ENCODE measurements at places on chromosomes 6 and 20. TPM values are rescaled to one million over a fixed set of nuclear protein-coding genes. Genes with fewer than 3 reads are reported as not detected.

DNA sequence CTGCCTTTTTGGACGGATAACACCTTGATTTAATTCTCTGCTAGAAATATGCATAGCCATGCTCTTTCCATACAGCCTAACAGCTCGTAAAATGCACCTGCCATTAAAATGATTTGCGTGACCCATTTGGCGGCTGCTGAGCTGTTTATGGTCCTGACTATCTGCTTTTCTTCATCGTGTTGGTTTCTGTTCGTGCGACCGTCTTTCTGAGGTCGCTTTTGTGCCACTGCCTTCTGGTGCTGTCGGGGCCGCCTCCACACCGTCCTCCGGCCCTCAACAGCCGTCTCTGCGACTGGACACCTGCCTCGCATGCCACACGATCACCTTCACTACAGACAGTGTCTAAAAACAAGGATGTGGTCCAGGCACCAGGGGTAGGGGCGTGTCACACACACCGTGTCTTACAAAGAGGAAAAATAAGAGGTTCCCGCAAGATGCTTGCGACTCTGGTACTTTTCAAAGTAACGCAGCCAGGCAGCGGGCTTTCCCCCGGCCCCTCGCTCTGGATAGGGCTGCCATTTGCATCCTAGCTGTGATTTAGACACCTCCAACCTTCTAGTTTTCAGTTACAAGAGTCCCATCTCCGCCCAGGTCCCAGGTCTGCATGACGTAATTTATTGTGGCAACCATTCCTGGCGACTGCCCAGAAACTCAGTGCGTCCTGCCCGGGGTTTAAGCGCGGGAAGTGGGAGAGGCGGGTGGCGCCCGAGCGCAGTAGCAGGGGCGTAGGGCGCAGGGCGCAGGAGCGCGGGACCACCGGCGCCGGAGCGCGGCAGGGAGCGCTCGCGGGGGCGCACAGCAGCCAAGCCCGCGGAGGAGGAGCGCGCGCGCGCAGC is at the start of gene STMND1:
STMND1 (plus strand) TSS at position 629 of the 836 bp plus-strand sequence. CDS start 208 bp downstream, outside the sequence.
- peak within 1 kb of the TSS; percentile 32 for H3K4me3 ChIP-seq
- H3K27ac ChIP-seq = no peak within 1 kb of the TSS
- no peaks in the 10 kb centered on the region for H3K36me3 ChIP-seq
- H3K4me1 ChIP-seq = peaks cover 4% of the 10 kb centered on the region
- DNase-seq = no peak
- peaks cover 40% of the 10 kb centered on the region for H3K27me3 ChIP-seq

VWA7 gene
- 5.9 TPM for total RNA-seq

GRCh38 chr6:107396211-107396610 is 63.2 kb downstream of the PDSS2 start:
- no peak for DNase-seq
- H3K27me3 ChIP-seq = no peaks in the 10 kb centered on the region
- H3K27ac ChIP-seq = no peak overlapping the region

SPATA25 gene
- total RNA-seq = 1.1 TPM

BAK1 gene
- 53.4 TPM for total RNA-seq

- H3K4me3 ChIP-seq = no peak overlapping the region
- H3K27ac ChIP-seq = no peak overlapping the region
- peaks cover 40% of the 10 kb centered on the region for H3K36me3 ChIP-seq
- no peak for DNase-seq
- no peaks in the 10 kb centered on the region for H3K27me3 ChIP-seq
Observed at GRCh38 chr6:35831257-35832007, 26.3 kb downstream of the LHFPL5 start.

- DNase-seq = no peak
- H3K27ac ChIP-seq = no peak overlapping the region
- H3K27me3 ChIP-seq = peaks cover 5% of the 10 kb centered on the region
- H3K4me1 ChIP-seq = no peaks in the 10 kb centered on the region
Observed at GRCh38 chr6:132218059-132218696, 183.1 kb downstream of the MOXD1 start.

DCDC2 gene
- total RNA-seq = not detected
